Ureter (tissue), 1 donor: ENCODE measurements at places on chromosomes 6 and 20. TPM values are rescaled to one million over a fixed set of nuclear protein-coding genes. Genes with fewer than 3 reads are reported as not detected.

Gene NQO2
- 27.0 TPM for total RNA-seq

Gene CNPY3
- total RNA-seq = 45.6 TPM

Gene TRIM26
- 61.4 TPM for total RNA-seq

Gene PRR18
- total RNA-seq = 0.23 TPM

Gene GNAS
- 940 TPM for total RNA-seq

Gene LTV1
- 28.6 TPM for total RNA-seq

Gene TDRD6
- total RNA-seq = 0.73 TPM

DNA sequence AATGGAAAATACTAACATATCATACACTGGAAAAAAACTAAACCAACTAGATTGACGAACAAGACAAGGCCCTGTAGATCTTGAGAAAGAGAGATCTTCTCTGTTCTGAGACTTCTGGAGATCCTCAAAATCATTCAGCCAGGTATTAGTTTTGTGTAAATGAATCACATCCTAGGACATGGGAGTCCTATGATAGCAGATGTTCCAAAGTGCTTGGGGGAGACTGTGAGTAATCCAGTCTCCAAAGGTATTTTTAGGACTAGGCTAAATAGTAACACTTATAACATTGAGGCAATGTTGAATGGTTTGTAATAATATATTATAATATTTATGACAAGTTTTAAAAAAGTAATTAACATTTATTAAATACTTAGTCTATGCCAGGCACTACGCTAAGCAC, 275.0 kb downstream of the BTBD9 start:
- DNase-seq = no peak

- no peak for DNase-seq
These were observed 23.5 kb downstream of the DNAAF9 start for GRCh38 chr20:3383878-3384495.

- no peak for DNase-seq
These were observed 35.0 kb downstream of the LRRC1 start for GRCh38 chr6:53829698-53830221.

DNA sequence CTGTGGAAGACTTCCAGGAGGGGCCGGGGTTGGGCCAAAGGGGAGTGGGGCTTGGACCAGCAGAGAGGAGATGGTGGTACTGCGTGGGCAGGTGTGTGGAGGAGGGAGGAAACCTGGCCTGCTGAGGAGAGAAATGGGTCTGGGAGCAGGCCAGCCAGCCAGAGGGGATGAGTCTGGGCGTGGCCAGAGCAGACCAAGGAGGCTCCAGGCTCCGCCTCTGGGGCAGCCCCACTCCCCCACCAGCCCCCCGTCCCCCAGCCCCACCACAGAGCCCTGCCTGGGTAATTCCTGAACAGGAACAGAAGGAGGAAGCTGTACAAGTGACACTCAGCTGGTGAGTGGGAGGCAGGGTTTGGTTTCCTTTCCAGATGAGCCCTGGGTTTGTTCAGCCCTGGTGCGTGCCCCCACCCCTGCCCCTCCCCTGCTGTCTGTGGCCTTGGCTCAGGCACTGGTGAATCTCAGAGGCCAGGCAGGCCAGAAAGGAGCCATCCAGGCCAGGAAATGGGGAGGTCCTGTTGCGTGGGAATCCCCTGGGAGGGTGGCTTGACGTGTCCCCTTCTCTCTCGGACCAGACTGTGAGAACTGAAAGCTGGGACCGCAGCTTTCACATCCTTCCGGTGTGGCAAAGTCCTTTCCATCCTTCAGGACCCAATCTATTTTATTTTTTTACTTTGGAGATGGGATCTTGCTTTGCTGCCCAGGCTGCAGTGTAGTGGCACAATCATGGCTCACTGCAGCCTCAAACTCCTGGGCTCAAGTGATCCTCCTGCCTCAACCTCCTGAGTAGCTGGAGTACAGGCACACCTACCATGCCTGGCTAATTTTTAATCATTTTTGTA, 9.4 kb upstream of the SRC start:
- DNase-seq = peak; percentile 75

- no peak for DNase-seq
These were observed 26.6 kb downstream of the PREX1 start for GRCh38 chr20:48801197-48801596.

- no peak for DNase-seq
These were observed 285.8 kb upstream of the SULF2 start for GRCh38 chr20:48070991-48071652.

GRCh38 chr6:112934433-112935327, 587.5 kb downstream of the RFPL4B start:
- DNase-seq = no peak

- DNase-seq = no peak
These were observed 370.2 kb upstream of the EPHA7 start for GRCh38 chr6:93789532-93789931.

GRCh38 chr6:121666814-121667213, 231.4 kb downstream of the GJA1 start:
- DNase-seq = no peak

DNA sequence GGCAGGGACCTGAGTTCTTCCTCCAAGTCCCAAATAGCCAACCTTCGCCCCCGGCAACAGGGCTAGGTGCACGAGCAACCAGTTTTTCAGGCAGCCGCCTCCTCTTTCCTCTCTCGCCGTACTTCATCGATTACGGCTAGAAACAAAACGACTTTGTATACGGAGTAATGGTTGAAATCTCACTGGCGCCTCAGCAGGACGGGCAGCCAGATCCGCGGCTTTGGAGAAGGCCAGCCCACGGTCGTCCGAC, 333 bp upstream of the SMIM13 start:
- no peak for DNase-seq

- DNase-seq = peak; percentile 70
These were observed 7.5 kb downstream of the SRXN1 start for GRCh38 chr20:645318-646106.

DNA sequence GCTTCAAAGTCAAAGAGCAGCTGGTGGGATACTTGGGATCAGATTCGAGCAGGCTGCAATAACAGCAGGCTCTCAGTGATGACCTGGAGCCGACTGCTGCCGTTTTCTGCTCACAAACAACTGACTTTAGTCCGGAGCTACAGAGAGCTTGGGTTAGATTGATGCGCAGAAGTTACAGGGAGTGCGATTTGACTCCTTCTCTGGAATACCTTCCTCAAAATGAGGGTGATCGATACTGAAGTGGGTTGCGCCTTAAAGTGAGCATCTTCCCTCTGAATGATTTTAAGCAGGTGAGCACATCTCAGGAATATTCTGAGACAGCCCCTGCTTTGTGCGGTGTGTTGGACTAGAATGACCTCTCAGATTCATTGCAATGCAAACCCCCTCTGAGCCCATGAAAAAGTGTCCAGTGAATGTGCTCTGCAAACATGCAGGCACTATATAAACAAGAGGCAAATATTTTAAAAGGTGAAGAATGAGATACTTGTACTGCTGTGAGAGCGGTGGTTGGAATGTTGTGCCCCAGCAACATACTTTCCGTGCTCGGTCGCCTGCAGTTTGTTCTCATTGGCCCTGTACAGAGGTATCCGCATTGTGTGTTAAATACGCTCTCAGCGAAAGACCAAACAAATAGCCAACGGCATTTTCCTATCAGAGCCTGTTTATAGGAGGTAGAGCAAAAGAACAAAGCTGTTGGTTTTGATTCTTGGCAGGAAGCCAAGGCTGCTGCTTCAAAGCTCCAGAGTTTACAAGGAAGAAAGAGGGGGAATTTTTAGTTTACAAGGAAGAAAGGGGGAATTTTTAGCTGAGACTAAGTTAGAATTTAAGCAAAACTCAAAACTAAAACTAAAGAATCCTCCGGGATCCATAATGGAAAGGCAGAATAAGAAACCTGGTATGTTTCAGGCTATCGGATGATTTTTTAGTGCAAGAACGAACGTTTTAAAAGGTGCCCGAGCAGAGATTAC, 67.7 kb downstream of the PHACTR2 start:
- DNase-seq = peak; percentile 48

DNA sequence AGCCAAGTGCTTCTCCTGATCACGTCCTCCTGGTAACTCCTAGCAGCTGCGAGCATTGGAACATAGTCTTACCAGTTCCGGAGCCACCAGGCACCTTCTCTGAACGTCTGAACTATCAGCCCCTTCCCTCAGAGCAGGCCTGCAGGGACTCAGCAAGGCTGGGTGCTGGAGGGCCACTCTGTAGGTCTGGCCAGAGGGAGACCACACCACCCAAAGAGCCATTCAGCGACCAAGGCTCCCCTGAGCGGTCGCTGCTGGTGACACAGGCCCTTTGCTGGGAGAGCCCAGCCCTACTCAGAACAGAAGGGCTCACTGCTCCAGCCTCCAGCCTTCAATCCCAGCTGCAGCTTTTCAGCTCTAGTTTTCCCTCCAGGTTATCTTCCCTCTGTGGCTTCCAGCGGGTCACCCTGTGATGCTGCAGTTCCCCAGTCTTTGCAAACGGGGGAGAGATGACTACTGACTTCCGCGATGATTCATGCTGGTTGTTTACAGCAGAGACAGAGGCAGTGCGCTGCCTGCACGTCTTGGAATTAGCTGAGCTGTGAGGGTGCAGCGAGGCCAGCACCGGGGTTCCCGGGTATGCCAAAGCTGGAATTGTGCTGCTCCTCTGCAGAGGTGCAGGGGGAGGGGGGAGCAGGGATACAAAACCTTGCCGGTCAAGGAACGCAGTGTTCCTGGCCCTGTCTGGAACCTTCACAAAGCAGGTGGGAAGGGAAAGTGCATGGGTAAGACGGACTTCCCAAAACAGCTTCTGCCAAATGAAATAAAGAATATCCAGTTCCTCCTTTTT, 161.4 kb downstream of the LY86 start:
- DNase-seq = peak; percentile 79

DNA sequence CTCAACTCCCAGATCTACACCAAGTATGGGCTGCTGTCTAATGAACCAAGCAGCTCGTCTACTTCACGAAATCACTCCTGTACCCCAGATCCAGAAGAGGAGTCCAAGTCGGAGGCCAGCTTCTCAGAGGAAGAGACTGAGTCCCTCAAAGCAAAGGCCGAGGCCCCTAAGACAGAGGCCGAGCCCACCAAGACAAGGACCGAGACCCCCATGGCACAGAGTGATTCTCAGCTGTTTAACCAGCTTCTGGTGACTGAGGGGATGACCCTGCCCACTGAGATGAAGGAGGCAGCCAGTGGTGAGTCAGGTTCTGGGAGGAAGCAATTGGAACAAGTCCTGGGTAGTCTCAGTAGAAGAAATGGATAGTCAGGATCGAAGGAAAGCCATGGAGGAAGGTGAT, 5.8 kb downstream of the CUL9 start:
- DNase-seq = no peak

- no peak for DNase-seq
These were observed 119.7 kb downstream of the PSMB1 start for GRCh38 chr6:170433163-170434116.
